ENCODE measurements at places on chromosomes 6 and 20. TPM values are rescaled to one million over a fixed set of nuclear protein-coding genes. Genes with fewer than 3 reads are reported as not detected.

Gene NAA20
- total RNA-seq: 140 TPM

Gene ADNP
- total RNA-seq: 43.7 TPM

Gene EFCAB8
- total RNA-seq: not detected

Gene SAMD3
- total RNA-seq: not detected

Gene PHF20
- total RNA-seq: 23.4 TPM

Gene RAB32
- total RNA-seq: 46.2 TPM

Gene CDSN
- not detected for total RNA-seq

Gene MOCS3
- total RNA-seq: 5.7 TPM

Gene SLC44A4
- 0.07 TPM for total RNA-seq

Gene BPIFB1
- not detected for total RNA-seq

Gene CST7
- not detected for total RNA-seq

Gene PNPLA1
- not detected for total RNA-seq

Gene ZFP57
- not detected for total RNA-seq

Gene TAP1
- 29.1 TPM for total RNA-seq

Gene HLA-DMB
- 2.3 TPM for total RNA-seq

Gene SALL4
- 1.3 TPM for total RNA-seq

Gene PDE10A
- 32.9 TPM for total RNA-seq

Gene HLA-DQB1
- not detected for total RNA-seq

Gene COL9A1
- not detected for total RNA-seq

Measured in A549 treated with RU486 at 1 μM for 4 hours (cell line).